CD8-positive, alpha-beta T cell (primary cell): ENCODE measurements at places on chromosomes 3 and 15. TPM values are rescaled to one million over a fixed set of nuclear protein-coding genes. Genes with fewer than 3 reads are reported as not detected.

Gene NDN
- not detected for total RNA-seq

Gene LMLN
- total RNA-seq, result 4.4 TPM

Gene KLHL40
- total RNA-seq, result not detected

Gene DISP2
- 0.25 TPM for total RNA-seq
